T-helper 1 cell (primary cell): ENCODE measurements at places on chromosomes 6 and 20.

DNA sequence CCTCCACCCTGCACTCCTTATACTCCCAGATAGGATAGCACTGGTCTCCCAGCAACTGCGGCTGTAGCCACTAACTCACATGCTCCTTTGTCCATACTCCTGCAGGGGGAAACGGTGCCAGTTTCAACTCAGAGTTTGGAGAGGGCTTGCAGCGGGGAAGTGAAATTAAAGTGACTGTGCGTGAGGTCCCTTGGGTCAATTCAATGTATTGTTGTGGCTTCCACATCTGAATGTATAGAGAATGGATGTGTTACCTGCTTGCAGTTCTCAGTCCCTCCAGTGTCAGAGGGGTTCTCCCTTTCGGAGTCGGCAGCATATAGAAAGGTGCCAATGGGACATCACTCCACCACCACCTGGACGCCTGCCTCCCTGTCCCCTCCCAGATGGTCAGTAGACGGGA lies 93.6 kb upstream of the CNKSR3 start:
- no peak for DNase-seq

DNA sequence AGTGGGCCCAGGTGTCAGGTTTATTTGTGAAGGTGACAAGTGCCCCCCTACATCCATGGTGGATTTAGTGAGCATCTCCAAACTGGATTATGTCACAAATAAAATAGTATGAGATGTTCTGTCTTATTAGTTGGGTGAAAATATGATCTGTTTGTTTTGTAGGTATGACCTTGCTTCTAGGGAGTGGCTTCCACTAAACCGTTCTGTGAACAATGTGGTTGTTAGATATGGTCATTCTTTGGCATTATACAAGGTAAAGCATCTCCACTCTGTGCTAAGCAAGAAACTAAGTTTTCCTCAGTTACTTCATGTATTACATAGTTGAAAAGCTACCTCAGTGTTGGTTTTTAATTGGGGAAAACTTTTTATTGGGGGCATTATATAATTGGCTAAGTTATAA lies 88.4 kb downstream of the ATRN start:
- no peak for DNase-seq

DNA sequence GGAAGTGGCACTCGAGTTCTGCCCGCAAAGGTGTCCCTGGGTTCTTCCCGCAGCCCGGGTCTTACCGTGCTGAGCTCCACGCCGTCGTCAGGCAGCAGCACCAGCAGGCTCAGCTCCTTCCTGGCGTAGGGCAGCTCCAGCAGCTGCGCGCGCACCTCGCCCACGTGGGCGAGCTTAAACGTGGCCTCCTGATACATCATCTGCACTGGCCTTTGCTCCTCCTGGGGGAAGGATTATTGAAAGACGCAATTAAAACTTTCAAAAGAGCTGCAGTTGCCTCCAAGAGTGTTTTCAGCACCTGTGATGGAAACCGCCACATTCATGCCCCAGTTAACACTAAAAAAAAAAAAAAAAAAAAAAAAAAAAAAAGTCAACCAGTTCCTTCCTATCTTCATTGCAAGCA lies 11.3 kb downstream of the SERPINB9 start:
- peak; percentile 72 for DNase-seq

GRCh38 chr6:156801712-156802111 lies 24.5 kb downstream of the ARID1B start:
- DNase-seq = no peak

- DNase-seq = no peak
Observed at GRCh38 chr6:163585932-163586437, 171.5 kb downstream of the QKI start.

DNA sequence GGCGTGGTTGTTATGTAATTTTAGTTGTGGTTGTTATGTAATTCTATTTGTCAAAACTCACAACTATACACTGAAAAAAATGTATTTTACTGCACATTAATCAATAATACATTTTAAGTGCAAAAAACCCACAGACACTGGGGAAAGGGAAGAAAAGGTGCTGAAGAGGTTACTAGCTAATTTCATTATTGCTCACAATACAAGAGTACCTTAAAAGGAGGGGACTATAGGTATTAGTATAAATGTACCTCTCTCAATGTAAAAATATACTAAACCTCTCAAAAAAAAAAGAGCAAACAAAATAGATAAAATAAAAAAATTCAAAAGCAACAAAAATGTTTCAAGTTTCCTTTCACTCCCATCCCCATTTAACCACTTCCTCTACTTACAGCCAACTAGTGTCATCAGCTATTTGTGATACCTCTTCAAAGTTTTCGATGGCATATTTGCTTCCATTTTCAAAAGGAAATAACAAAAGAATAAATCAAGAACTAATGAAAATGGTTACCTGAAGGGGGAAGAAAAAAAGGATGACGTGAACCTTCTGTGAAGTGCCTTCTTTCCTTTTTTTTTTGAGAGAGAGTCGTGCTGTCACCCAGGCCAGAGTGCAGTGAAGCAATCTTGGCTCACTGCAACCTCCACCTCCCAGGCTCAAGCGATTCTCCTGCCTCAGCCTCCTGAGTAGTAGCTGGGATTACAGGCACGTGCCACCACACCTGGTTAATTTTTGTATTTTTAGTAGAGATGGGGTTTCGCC lies 30.2 kb downstream of the RANBP9 start:
- DNase-seq = peak; percentile 11
